COR-L47 (cell line): ENCODE measurements at places on chromosomes 2 and 18.
A peak's percentile ranks its signal among the peaks of the same experiment; 100 is the strongest.

GRCh38 chr18:46334868-46335281, 230.7 kb downstream of the HAUS1 start:
- DNase-seq = peak; percentile 47

DNA sequence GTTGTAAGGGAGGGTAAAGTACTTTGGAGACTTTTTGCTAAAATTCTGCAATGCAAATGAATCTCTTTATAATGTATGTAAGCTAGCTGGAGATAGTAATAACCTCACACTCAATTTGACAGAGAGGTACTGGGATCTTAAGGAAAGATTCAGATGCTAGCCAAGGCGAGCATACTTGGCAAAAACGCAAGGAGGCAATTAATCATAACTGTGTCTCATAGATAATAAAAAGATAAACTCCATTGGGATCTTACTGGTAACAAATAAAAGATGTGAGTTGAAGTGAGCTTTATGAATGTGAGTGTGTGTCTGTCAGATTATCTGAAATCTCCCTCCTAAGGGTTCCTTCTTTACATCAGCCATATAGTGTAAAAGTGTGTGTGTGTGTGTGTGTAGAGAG, 533.0 kb downstream of the TMX3 start:
- no peak for DNase-seq

GRCh38 chr2:141805302-141805701, 325.5 kb downstream of the LRP1B start:
- DNase-seq = no peak

- DNase-seq = no peak
These were observed 72.0 kb downstream of the AGPS start for GRCh38 chr2:177464549-177464948.

DNA sequence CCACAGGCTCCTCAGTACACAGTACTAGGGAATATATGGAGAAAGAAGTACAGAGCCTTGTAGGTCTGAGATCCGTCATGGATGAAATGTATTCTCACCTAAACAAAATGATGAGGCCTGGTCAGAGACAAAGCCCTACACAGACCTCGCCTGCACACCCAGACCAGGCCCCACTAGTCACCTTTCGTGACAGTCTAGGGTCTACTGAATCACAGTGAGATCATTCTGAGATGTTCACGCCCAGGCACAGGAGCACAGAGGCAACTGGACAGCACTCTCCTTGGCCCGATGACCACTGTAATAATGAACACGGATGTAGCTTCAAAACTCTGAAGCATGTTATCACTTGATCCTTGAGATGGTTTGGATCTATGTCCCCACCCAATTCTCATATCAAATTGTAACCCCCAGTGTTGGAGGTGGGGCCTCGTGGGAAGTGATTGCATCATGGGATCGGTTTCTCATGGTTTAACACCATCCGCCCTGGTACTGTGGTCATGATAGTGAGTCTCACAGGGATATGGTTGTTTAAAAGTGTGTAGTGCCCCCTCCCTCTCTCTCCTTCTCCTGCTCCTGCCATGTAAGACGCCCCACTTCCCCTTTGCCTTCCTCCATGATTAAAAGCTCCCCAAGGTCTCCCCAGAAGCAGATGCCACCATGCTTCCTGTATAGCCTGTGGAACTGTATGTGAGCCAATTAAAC, 15.1 kb downstream of the DOCK10 start:
- no peak for DNase-seq

- no peak for DNase-seq
These were observed 83.8 kb downstream of the NCK2 start for GRCh38 chr2:105828558-105828957.

GRCh38 chr2:165376571-165376975, 92.9 kb upstream of the CSRNP3 start:
- no peak for DNase-seq
